Hematopoietic multipotent progenitor cell treated with erythropoietin and hydrocortisone succinate and interleukin-3 and kit ligand, for 6 days (in vitro differentiated cells): ENCODE measurements at places on chromosomes 3 and 15.

DNA sequence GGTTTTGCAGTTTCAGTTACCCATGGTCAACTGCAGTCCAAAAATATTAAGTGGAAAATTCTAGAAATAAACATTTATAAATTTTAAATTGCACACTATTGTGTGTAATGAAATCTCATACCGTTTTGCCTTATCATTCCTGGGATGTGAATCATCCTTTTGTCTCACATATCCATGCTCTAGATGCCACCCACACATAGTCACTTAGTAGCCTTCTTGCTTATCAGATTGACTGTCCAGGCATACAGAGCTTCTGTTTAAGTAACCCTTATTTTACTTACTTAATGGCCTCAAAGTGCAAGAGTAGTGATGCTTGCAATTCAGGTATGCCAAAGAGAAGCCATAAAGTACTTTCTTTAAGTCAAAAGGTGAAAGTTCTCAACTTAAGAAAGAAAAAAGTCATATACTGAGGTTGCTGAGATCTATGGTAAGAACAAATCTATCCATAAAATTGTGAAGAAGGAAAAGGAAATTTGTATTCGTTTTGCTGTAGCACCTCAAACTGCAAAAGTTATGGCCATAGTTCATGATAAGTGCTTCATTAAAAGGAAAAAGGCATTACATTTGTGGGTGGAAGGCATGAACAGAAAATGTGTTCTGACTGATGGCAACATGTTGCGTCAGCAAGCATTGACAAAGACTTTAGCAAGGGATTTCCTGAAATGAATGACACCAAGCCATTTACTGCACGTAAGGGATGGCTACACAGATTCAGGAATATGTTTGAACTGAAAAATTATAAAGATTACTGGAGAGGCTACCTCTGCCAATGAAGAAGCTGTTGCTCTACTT is 43.8 kb downstream of the SPATA16 start:
- DNase-seq = no peak

GRCh38 chr15:66749841-66750575 is 48.0 kb downstream of the SMAD6 start:
- no peak for DNase-seq

DNA sequence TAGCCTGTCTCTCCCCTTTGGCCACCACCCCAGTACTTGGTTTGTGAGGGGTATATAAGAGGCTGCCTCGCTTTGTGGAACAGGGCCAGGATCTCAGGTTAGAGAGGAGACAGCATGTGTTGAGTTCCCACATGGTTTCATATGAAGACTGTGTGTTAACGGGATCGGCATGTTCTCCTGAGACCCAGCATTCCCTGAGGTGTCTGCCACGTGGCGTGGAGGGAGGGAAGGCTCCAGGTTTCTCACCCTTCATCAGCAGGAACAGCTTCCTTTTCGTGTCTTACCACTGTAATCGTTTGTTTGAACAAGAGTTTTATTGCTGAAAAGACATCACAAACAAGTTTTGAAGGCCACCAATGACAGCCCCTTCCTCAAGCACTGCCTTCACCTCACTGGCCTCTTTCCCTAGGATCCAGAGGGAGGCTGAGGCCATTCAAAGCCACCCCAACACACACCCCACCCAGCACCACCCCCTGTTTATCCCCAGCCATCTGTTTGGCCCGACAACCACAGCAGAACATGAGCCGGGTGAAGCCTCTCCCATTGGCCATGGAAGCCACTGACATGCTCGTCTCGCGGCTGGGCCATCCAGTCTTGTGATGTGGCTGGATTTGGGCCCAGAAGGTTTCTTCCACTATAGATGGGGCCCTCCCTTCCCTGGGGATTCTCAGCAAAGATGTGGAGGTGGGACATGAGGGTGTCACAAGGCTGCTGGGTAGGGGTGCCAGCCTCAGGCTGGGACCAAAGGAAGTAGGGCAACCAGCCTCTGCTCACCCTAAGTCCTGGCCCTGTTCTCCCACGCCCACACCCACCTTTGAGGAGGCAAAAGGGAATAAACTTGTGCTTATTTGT is 10.0 kb downstream of the BHLHE40 start:
- peak; percentile 94 for DNase-seq

- DNase-seq = no peak
These were observed 28.2 kb upstream of the CCDC50 start for GRCh38 chr3:191301017-191301416.

DNA sequence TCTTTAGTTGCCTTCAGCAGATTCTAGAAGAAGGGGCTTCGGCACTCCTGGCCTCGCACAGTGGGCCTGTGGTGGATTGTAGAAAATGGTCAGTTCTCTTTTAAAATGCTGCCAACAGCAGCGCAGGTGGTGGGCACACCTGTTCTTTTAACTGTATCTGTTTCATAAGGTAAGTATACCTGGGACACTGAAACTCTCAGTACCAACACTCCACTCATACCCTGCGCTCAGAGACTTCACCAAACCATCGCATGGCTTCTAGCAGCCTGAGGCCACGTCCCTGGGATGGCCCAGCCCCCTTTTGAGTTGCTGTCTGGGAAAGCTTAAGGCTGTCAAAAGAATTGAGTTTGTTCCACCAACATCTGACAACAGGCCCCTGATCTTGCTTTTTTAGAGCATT is 56.7 kb upstream of the MCF2L2 start:
- no peak for DNase-seq

DNA sequence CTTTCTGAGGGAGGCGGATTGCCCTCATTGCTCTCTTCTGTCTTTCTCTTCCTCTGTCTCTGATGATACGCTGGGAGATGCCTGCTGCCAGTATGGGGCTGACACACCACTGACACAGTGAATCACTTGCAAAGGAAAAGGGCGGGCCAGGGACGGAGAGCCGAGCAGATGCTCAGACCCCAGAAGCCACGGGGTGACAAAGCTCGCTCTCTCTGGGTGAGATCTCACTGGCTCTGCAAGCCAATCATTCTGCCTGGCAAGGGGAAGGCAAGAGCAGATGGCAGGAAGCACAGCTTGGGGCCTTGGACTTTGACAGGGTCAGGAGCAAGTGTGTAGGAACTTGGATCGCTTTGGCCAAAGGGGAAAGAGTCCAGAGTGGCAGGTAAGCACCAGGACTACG is 198.7 kb downstream of the NTRK3 start:
- DNase-seq = no peak

GRCh38 chr3:4906107-4906621 is 73.1 kb upstream of the BHLHE40 start:
- no peak for DNase-seq

DNA sequence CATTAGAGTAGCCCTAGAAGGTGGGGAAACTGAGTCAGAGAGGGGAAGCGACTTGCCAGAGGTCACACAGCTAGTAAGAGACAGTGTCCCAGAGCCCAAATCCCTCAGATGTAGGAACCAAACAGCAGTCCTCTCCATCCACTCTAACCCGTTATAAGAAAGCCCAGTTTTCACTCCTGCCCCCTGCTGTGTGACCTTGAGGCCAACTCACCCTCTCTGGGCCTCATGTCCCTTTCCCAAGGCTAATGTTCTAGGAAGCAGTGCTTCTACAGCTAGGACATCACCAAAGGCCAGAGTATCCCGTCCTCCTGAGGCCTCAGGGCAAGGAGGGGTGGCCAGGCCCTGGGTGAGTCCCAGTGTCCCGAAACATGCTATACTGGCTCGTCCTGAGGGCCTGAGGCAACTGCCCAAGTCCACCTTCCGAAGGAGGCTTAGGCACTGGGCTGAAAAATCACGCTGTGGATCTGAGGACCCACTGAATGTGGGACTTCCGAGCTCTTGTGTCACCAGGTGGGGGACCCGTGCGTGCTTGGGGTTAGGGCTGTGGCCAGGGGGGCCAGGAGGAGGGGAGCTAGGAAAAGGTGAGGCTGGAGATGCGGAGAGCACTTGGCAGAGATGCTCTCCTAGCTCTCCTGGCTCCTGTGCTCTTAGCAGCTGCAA is 109.2 kb upstream of the SLC6A11 start:
- DNase-seq = no peak

DNA sequence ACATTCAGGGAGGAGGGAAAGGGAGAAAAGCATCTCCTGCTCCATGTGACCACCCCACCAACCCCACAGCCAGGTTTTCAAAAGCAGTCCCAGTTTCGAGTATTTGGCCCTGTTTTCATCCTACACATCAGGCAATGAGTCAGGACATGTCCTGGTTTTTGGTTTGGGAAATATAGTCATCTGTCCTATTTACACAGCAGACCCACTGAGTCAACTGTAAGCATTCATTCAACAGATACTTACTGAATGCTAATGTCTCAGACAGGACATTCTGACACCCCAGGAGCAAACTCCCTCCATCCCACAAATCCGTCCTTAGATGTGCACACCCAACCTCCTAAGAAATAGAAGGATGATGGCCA is 32.9 kb downstream of the IGDCC3 start:
- DNase-seq = no peak

GRCh38 chr3:105700575-105700974 is 168.2 kb downstream of the CBLB start:
- no peak for DNase-seq

DNA sequence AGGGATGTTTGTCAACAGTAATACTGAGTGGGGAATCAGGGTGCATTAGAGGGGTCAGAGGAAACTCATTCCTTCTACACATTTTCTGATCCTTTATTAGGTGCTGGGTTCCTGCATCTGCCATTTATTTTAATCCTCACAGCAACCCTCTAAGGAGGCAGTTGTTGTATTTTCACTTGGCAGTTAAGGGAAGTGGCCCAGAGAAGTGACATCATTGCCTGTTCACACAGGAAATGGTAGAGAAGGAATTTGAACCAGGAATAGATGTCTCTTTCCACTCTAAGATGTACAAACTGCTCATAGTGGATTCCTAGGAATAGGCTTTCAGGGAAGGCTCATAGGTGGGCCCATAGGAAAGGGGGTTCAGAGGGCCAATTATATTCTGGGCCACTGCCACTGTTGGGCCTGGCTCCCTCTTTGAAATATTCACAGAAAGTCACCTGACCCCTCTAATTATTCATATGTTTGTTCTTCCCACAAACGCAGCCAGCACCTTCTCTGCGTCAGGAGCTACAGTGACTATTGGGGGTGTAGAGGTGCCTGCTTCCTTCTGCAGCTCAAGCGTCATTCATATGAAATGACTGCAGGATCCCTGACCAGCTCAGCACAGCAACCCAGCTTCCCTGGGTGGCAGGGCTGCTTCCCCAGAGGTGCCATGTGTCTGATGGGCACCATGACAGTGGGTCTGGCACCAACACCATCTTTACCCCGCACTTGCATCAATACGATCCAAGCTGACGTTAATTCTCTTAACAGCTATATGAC is 163.9 kb upstream of the SMAD3 start:
- no peak for DNase-seq

DNA sequence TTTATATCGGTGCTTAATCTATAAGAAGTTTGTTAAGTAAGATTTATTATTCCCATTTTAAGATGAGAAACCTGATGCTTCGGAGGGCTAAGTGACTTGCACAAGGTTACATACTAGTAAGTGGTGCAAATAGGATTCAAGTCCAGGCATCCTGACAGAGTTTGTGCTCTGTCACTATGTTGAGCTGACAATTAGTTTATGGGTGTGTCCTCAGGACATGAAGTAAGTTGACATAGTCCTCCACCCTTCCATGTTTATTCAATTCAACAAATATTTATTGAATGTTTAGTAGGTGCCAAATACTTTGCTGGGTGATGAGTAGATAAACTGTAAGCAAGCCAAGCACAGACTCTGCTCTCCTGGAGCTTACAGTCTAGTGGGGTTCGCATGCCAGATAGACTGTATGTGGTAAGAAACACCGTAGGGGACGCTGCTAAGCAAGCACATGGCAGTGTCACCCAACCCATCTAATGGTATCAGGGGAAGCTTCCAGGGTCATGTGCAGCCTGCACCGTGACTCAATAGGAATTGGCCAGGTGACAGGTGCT is 342.7 kb upstream of the SATB1 start:
- DNase-seq = no peak

GRCh38 chr3:25619382-25619781 is 45.3 kb downstream of the TOP2B start:
- no peak for DNase-seq

DNA sequence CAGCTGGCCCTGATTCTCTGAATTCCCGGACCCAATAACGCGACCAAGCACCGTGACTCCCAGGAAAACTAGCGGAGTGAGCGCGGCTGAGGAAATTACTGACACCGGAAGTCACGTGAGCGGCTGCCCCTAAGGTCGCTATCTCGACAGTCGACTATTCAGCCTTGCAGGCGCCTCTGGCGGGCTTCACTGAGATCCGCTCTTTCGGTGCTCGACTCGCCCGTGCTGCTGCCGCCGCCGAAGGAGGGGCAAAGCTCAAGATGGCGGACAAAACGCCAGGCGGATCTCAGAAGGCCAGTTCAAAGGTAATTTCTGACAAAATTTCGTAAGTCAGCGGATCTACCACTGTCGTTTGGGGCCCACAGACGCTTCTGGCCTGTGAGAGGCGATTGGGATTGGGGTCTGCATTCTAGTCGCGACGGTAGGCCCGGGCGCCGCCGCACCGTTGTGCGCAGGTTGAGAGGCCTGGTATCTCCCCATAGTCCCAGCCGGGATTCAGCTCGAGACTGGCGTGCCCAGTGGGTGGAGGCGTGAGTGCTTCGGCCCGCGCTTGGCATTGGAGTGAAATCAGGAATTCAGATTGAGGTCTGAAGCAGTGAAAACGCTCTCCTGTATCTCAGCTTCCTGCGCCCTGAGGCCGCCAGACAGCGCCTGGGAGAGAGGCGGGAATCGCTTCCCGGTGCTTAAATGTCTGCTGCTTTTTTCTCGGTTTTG is at the start of gene U2SURP:
U2SURP (plus strand) TSS at position 202 of the 714 bp plus-strand sequence; CDS start at position 261, 59 bp downstream.
- peak; percentile 99 for DNase-seq

DNA sequence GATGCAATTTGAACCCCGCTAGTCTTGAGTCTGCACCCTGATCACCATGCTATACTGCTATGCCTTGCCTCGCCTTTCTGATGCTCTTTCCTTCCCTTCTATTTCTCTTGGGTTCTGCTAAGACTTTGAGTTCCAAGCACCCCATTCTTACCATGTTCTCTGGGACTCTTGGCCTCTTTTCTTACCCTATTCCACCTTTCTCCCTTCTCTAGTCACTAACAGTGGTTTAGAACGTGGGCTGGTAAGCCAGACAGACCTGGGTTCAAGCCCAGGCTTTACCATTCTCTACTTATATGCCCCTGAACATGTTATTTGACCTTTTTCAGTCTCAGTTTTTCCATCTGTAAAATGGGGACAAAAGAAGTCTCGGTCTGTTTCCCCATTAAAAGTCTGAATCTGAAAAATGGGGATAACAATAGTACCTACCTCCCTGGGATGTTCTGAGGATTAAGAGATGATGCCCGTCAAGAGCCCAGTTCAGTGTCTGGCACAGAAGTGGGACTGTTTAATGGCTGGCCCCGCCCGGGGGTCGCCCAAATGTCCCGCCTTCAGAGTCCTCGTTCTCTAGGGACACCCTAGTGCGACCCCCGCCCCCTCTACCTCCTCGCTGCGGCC is 376 bp downstream of the TADA3 start:
- DNase-seq = no peak

DNA sequence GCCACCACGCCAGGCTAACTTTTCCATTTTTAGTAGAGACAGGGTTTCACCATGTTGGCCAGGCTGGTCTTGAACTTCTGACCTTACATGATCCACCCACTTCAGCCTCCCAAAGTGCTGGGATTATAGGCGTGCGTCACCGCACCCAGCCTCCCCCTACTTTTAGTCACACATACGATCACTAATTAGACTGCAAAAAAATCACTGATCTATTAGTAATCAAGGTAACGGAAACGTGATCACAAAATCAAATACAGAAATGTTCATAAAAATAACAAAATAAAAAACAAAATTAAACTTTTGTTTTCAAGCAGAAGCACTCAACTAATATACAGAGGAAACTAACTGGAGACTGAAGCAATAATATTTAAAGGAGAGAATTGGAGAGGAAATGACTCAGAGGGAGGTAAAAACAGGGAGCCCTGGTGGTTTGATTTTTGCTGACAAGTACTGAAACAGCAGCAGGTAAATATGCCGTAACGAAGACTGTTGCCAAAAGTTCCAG is 4.6 kb downstream of the WDR53 start:
- DNase-seq = peak; percentile 13

- DNase-seq = no peak
These were observed 42.7 kb downstream of the MAP3K13 start for GRCh38 chr3:185405664-185406063.
